ENCODE measurements at places on chromosomes 3 and 15.

- no peak overlapping the region for H3K4me3 ChIP-seq
- no peaks in the 10 kb centered on the region for H3K4me1 ChIP-seq
- no peaks in the 10 kb centered on the region for H3K27me3 ChIP-seq
- H3K36me3 ChIP-seq = no peaks in the 10 kb centered on the region
These were observed 981.2 kb upstream of the CFAP20DC start for GRCh38 chr3:60030982-60031381.

- H3K4me1 ChIP-seq = no peaks in the 10 kb centered on the region
- H3K27ac ChIP-seq = no peak overlapping the region
- no peak overlapping the region for H3K4me3 ChIP-seq
- H3K36me3 ChIP-seq = no peaks in the 10 kb centered on the region
These were observed 930.6 kb upstream of the EPHA6 start for GRCh38 chr3:95883801-95884200.

- no peak overlapping the region for H3K27ac ChIP-seq
- H3K36me3 ChIP-seq = no peaks in the 10 kb centered on the region
- no peak for DNase-seq
- no peaks in the 10 kb centered on the region for H3K4me1 ChIP-seq
- no peaks in the 10 kb centered on the region for H3K27me3 ChIP-seq
These were observed 129.2 kb downstream of the NEK10 start for GRCh38 chr3:27239951-27240350.

DNA sequence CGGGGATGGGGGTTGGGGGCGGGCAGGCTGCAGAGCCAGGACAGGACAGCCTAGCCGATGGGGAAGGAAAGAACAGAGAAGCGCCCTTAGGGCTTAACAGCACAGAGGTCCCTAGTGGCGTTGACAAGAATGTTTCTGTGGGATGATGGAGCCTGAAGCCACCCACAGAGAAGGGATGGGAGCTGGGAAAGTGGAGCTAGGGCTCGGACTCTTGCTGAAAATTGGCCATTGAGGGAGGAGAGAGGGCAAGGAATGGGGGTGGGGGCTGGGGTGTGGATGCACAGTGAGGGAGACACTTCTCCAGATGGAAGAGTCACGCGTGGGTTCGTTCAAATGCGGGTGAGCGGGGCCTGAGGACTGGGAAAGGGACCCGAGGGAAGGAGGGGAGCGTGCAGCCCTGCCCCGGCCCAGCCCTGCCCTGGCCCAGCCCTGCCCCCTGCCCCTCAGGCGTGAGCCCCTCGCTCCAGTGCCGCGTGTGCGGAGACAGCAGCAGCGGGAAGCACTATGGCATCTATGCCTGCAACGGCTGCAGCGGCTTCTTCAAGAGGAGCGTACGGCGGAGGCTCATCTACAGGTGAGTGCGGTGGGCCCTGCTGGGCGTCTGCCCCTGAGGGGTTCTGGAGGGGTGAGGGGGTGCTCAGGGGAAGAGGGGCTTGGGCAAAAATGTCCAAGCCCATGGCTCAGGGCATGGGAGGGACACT, 832 bp downstream of the NR2E3 start:
- H3K4me1 ChIP-seq = no peaks in the 10 kb centered on the region
- DNase-seq = no peak
- H3K36me3 ChIP-seq = no peaks in the 10 kb centered on the region

GRCh38 chr3:45608885-45609284, 14.3 kb downstream of the LIMD1 start:
- no peaks in the 10 kb centered on the region for H3K27me3 ChIP-seq
- peaks cover 71% of the 10 kb centered on the region for H3K4me1 ChIP-seq
- H3K4me3 ChIP-seq = no peak overlapping the region

DNA sequence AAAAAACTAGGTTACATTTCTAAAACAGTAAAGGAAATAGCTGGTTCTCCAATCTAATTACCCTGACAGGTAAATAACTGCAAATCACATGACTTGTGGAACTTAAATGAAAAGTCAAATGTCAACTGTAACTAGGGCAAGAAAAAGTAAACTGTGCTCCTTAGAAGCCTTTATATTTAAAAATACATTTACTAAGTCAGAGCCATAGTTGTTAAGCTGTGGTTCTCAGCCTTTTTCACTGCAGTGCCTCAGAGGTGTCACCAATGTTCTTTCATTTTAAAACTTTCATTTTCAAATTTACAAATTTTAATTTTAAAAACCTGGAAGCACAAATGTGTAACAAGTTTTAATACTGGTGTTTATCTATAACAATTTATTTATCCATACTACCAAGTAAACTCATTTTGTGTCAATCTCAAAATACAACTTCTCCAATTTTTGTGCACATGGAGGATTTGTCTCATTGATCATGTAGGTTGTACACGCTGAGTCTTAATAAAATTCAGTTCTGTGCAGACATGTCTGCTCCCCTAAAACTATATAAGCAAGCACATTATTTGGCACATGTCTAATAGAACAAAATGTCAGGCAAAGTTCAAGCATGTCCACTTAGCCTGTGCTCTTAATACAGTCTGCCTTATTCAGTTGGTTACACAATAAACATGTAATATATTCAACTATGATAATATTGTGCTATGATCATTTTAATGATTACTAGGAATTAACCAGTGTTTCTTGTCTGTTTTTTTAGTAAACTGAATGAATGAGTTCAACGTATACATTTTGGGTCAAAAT, 70.4 kb downstream of the DLG1 start:
- no peak overlapping the region for H3K27ac ChIP-seq
- H3K36me3 ChIP-seq = no peaks in the 10 kb centered on the region
- no peaks in the 10 kb centered on the region for H3K27me3 ChIP-seq
- no peak for DNase-seq
- no peak overlapping the region for H3K4me3 ChIP-seq

GRCh38 chr3:175662815-175663214, 803.7 kb downstream of the NAALADL2 start:
- no peaks in the 10 kb centered on the region for H3K36me3 ChIP-seq
- DNase-seq = no peak
- H3K4me1 ChIP-seq = no peaks in the 10 kb centered on the region
- H3K4me3 ChIP-seq = no peak overlapping the region
- no peak overlapping the region for H3K27ac ChIP-seq

DNA sequence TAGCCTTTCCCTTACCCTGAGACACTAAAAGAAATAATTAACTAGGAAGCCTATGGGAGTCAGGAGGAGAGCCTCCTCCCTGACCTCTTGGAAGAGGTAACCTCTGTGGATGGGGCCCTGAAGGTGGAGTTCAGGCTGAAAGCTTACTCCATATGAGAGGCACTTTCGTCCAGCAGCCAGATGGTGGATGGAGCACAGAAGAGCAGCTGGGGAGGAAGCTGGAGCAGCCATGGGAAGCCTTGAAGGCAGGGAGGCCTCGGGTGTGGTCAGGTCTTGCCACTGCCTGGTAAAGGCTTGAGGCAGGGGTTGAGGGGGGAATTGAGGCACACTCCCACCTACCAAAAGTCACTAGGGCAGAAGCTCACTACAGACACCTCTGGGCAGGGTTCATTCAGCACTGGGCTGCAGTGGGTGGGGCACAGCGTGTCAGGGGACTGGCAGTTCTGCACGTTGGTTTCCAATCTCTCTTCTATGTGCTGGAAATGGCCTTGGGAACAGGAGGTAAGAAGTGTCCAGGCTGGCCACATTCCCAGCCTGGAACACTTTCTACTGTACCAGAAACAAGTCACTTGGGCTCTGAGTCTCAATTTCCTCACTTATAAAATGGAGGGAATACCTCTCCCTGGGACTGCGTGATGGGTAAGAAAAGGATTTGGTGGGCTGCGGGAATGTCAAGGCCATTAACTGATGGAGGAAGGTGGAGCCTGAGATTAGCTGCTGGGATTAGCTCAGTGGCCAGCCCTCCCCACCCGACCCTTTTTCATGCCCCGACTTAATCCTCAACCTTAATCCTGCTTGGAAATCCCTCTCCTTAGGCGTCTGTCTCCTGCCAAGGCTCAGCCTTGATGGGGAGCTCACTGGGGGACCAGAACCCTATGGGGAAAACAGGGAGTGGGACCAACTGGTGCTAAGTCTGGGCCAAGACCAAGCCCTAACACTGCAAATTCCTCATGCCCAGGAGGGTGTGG, 5.4 kb downstream of the PCBP4 start:
- peaks cover 5% of the 10 kb centered on the region for H3K4me1 ChIP-seq
- no peaks in the 10 kb centered on the region for H3K36me3 ChIP-seq
- no peaks in the 10 kb centered on the region for H3K27me3 ChIP-seq
- H3K27ac ChIP-seq = no peak overlapping the region
- H3K4me3 ChIP-seq = no peak overlapping the region
- DNase-seq = no peak

Data from upper lobe of right lung (tissue), 1 donor.